ENCODE measurements at places on chromosomes 5 and 9.

DNA sequence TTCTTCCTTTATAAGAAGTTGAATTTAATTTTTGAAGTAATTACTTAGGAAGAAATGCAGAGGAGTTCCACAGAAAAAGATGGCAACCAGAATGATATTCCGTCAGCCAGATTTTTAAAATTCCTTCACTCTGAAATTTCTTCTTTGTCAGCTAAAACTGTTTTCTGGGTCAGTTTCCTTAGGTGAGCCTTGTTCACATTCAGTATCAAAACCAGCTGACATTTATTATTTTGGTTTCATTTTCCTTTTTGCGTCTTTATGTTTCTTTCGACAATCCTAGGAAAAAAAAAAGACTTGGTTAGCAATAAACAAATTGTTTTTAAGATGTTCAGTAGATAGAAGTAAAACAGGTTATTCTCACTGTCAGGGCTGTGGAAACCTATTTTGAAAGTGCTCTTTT, 4.1 kb upstream of the IARS1 start:
- H3K27ac ChIP-seq: no peak overlapping the region
- no peaks in the 10 kb centered on the region for H3K27me3 ChIP-seq
- peaks cover 50% of the 10 kb centered on the region for H3K36me3 ChIP-seq
- H3K4me1 ChIP-seq: peaks cover 9% of the 10 kb centered on the region

DNA sequence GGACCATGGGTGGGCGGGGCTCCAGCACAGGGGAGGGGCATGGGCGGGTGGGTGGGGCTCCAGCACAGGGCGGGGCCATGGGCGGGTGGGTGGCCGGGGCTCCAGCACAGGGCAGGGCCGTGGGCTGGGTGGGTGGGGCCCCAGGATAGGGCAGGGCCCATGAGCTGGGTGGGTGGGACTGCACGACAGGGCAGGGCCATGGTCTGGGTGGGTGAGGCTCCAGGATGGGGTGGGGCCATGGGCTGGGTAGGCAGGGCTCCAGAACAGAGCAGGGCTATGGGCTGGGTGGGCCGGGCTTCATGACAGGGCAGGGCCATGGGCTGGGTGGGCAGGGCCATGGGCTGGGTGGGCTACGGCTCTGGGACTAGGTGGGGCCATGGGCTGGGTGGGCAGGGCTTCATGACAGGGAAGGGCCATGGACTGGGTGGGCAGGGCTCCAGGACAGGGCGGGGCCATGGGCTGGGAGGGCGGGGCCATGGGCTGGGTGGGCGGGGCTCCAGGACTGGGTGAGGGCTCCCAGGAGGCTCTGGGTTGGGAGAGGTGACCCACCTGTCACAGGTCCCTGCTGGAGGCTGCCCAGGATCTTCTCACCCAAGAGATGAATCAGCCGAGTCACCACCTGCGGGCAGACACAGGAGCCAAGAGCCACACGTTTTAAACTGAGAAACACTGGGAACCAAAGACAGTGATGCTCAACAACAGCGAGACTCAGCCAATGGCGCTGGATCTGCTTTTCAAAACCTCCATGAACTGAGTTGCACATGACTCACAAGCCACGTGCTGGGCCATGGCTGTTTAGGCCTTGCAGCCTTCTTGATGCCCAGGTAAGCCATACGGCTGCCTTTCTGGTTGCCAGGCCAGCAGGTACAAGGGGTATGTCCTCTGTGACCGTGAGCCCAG, 33.6 kb upstream of the NSMF start:
- no peaks in the 10 kb centered on the region for H3K27me3 ChIP-seq
- no peak overlapping the region for H3K4me3 ChIP-seq
- peak; percentile 53 for DNase-seq
- no peaks in the 10 kb centered on the region for H3K4me1 ChIP-seq

DNA sequence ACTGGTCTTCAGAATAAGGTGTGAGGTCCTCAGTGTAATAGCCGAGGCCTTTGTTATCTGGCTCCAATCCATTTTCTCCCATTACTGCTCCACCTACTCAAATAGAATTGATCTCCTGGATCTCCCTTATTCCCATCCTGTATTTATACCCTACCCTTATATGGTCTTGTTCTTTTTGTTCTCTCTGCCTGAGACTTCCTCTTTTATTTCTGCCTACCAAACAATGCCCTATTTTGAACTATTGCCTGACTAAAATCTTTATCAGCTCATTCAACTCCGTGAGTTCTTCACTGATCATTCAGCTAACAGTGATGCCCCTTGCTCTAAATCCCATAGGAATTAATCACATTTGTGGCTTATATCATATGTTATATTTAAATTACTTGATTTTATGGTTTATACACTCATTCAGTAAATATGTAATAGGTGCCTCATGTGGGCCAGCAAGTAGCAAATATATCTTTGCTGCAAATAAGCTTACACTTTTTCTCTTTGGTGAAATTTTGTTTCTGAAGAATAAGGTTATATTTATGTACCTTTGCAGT, 417.5 kb upstream of the MEF2C start:
- H3K27me3 ChIP-seq: no peaks in the 10 kb centered on the region
- no peak overlapping the region for H3K4me3 ChIP-seq
- no peak for DNase-seq
- H3K27ac ChIP-seq: no peak overlapping the region
- no peaks in the 10 kb centered on the region for H3K4me1 ChIP-seq
- no peaks in the 10 kb centered on the region for H3K36me3 ChIP-seq

DNA sequence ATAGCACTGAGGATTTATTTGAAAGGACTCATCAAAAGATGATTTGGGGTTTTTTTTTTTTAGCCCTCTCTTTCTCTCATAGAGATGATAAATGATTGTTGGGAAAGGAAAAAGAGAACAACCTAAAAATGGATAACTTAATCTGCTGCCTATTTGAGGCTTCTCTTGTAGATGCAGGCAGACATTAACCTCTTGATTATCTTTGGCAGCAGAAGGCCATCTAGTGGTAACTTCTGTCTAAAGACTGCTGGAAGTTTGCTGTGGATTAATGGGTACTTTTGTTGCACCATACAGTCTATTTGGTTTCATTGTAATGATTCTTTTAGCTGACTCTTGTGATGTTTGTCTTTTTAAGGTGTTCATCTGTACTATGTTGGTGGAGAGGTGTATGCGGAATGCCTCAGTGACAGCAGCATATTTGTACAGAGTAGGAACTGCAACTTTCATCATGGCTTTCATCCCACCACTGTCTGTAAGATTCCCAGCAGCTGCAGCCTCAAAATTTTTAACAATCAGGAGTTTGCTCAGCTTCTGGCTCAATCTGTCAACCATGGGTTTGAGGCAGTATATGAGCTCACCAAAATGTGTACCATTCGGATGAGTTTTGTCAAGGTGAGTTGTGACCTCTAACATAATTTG, 18.8 kb downstream of the SMIM32 start:
- H3K4me1 ChIP-seq: no peaks in the 10 kb centered on the region
- DNase-seq: no peak
- no peaks in the 10 kb centered on the region for H3K27me3 ChIP-seq
- no peaks in the 10 kb centered on the region for H3K36me3 ChIP-seq

DNA sequence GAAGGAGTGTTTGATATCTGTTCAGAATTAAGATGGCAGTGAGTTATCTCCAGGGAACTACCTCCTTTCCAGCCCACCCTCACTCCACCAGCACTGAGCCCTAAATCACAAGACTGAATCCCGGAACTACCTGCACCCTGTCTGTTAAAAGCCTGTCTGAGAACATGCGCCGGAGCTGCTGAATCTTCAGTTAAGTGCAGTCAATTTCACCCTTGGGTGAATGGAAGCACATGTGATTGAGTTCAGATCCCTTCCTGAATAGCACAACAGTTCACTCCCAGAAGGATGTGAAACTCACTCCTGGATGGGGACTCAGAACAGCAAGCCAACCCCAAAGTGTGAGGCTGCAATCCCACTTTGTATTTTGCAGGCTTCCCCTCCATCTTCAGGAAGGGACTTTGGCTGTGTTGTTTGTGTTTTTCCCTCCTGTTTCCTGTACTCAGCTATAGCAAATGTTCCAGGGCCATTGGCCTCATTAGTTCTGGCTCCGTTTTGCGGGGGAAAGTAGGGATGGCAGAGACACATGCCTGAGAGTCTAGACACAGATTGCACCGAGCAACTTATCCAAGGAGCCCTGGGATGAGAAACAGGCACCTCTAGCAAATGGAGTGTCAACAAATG, 43.4 kb downstream of the DPYSL3 start:
- H3K27ac ChIP-seq: no peak overlapping the region
- no peaks in the 10 kb centered on the region for H3K27me3 ChIP-seq
- no peak for DNase-seq
- no peak overlapping the region for H3K4me3 ChIP-seq

DNA sequence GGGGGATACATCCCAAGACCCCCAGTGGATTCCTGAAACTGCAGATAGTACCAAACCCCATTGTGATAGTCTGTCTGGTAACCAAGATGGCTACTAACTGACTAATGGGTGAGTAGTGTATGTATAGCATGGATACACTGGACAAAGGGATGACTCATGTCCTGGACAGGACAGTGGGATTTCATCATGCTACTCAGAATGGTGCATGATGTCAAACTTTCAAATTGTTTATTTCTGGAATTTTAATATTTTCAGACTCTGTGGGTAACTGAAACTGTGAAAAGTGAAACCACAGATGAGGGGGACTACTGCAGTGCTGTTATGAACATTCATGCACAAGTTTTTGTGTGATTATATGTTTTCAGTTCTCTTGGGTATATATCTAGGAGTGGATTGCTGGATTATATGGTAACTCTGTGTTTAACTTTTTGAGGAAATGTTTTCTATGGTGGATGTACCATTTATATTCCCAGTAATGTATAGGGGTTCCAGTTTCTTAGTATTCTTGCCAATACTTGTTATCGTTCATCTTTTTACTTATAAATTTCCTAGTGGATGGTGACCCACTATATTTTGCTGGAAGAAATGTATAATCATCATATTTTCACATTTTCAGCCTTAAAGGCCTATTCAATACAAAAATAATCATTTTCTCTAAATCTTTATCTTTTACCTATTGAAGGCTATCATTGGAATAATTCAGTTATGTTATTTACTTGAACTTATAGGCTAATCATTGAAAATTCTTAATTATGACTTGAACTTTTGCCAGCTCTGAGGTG, 140.9 kb downstream of the NR3C1 start:
- H3K27me3 ChIP-seq: no peaks in the 10 kb centered on the region
- H3K36me3 ChIP-seq: no peaks in the 10 kb centered on the region
- peak overlapping the region; percentile 55 for H3K27ac ChIP-seq
- peak; percentile 45 for DNase-seq

DNA sequence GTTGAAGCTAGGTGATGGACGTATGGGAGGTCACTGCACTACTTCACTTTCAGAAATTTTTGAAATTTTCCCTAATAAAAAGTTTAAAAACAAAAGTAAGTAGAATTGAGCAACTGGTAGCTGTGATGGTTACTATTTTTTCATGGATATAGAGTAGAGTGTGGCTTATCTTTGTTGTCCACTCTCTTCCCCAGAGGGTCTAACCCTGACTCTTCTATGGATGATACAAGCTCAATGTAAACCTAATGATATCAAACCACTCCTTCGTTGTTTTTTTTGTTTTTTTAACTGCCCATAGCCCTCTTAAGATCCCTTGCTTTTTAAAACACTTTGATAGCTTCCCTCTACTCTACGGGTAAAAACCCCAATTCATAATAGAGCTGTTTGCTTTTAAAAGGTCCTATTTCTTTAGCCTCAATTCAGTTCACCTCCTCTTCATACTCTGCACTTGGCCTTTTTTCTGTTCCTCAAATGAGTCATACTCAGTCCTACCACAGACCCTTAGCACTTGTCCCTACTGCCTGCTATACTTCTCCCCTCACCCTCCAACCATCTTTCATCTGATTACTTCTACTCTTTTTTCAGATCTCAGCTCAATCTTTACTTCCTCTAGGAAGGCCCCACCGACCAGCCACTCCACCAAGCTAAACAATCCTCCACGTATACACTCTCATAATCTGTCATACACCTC, 2.6 kb downstream of the HDAC3 start:
- peaks cover 21% of the 10 kb centered on the region for H3K4me1 ChIP-seq
- no peaks in the 10 kb centered on the region for H3K27me3 ChIP-seq
- peaks cover 8% of the 10 kb centered on the region for H3K36me3 ChIP-seq
- no peak for DNase-seq
- no peak overlapping the region for H3K27ac ChIP-seq

GRCh38 chr5:34564710-34565235, 91.4 kb upstream of the RAI14 start:
- no peak overlapping the region for H3K4me3 ChIP-seq
- no peaks in the 10 kb centered on the region for H3K36me3 ChIP-seq
- DNase-seq: peak; percentile 26
- peaks cover 20% of the 10 kb centered on the region for H3K4me1 ChIP-seq
- H3K27ac ChIP-seq: peak overlapping the region; percentile 64

GRCh38 chr5:65412842-65413241, 68.9 kb downstream of the ADAMTS6 start:
- no peak for DNase-seq
- H3K4me3 ChIP-seq: no peak overlapping the region
- H3K36me3 ChIP-seq: no peaks in the 10 kb centered on the region
- no peaks in the 10 kb centered on the region for H3K4me1 ChIP-seq

- H3K27me3 ChIP-seq: no peaks in the 10 kb centered on the region
- no peaks in the 10 kb centered on the region for H3K36me3 ChIP-seq
- H3K4me1 ChIP-seq: no peaks in the 10 kb centered on the region
- H3K4me3 ChIP-seq: no peak overlapping the region
Observed at GRCh38 chr9:19895006-19895405, 106.2 kb upstream of the SLC24A2 start.

DNA sequence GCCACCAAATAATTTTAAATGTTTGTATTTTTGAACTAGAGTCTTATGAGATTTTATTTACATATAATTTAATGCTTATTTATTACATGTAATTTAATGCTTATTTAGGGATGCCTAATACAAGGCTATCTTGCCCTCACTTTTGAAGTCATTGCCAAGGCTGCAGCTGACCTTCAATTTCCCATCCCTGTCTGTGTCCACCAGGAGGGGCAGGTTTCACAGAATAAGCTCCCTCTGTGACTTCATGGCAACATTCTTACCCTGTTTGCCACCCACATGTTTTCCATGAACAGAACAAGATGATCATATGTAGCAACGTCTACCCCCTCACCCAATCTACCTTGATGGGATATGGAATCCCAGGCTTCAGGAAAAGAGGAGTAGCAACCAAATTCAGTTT, 27.0 kb downstream of the C5 start:
- DNase-seq: no peak
- no peak overlapping the region for H3K27ac ChIP-seq
- no peaks in the 10 kb centered on the region for H3K36me3 ChIP-seq
- no peak overlapping the region for H3K4me3 ChIP-seq
- no peaks in the 10 kb centered on the region for H3K27me3 ChIP-seq

DNA sequence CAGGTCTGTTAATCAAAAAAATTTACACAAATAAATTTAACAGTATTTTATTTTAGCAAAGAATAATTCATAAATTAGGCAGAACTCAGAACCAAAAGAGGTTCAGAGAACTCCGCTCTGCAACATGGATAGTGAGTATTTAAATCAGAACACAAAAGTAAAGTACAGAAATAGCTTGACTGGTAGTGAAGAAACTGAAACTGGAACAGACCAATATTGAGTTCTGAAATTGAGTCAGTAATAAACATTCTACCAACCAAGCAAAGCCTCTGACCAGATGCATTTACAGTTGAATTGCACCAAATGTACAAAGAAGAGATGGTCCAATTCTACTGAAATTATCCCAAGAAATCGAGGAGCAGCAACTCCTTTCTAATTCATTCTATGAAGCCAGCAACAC, 1542.8 kb downstream of the EFNA5 start:
- H3K36me3 ChIP-seq: no peaks in the 10 kb centered on the region
- H3K4me1 ChIP-seq: no peaks in the 10 kb centered on the region
- no peak overlapping the region for H3K4me3 ChIP-seq
